SW 1271 (cell line): ENCODE measurements at places on chromosomes 3 and 15.

GRCh38 chr3:24067483-24067882 lies 122.4 kb downstream of the NR1D2 start:
- no peak for DNase-seq

DNA sequence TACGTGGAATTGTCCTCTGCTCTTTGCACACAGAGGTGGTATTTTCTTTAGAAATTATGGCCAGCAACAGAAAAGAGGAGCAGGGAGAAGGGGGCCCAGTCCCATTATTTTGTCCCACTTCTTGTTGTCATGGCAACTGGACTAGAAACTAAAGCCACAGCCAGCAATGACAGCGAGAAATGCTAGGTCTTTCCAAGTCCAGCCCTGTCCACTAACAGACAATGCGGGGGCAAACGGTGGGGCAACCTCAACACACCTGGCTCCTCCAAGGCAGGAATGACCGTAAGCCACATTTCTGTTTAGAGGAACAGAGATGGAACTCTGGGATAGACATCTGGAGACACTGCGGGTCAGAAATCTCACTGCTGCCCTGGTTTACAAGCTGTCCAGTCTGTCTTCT lies 107.3 kb downstream of the RFTN1 start:
- no peak for DNase-seq

GRCh38 chr3:110816008-110816407 lies 255.6 kb upstream of the NECTIN3 start:
- no peak for DNase-seq

GRCh38 chr3:112170046-112170445 lies 37.0 kb upstream of the GCSAM start:
- no peak for DNase-seq

DNA sequence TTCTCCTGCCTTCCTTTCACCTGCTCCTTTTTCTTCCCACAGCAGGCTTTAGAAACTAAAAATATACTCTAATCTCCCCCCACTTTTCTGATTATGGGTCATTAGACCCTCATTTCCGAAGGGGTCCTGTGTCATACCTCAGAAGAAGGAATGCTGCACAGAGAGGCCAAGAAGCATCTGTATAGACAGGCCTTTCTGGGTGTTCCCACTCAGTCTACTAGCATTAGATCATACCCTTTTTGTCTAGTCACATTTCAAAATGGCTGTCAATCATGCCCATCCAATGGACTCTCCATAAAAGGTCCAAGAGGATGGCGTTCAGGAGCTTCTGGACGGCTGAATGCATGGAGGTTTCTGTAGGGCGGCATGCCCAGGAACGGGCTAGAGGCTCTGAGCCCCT lies 192.2 kb downstream of the SUCLG2 start:
- DNase-seq: no peak

GRCh38 chr15:64599226-64599625 lies 138.8 kb downstream of the ZNF609 start:
- no peak for DNase-seq

DNA sequence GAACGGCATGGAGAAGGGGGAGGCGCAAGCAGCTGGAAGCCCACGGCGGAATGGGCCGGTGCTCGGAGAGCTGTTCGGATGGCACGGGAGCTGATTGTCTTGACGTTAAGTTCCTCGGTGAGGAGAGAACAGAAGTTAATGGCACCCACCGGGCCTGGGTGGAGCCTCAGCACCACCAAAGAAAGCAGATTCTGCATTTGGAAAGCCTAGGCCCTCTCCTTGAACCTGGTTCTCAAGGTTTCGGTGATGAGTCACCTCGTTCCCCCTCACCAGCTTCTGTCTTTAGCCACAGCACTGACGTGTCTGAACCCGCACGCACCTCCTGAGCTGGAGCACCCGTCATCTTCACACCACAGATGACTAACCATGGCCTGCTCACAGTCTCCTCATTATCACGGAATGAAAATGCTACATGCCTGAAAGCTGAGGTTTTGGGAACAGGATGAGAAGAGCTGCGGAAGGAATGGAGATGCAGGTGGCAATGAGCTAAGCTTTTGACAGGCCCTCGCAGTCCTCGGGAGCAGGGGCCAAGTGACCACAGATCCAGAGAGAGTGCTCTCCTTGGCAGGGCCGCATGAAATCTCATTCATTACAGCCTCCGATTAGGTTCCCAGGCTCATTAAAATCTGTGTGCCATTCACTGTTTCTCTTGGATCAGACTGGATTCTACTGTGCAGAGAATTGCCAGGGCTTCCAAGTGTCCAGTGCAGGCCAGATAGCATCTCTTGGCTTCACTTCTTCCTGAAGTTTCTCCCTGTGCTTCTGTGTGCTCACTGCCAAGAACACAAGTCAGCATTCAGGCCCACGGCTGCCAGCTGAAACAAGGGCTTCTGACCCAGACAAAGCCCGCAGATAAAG lies 96.3 kb upstream of the DLG1 start:
- DNase-seq: no peak

GRCh38 chr15:40037721-40038120 lies 1.3 kb downstream of the SRP14 start:
- DNase-seq: no peak

DNA sequence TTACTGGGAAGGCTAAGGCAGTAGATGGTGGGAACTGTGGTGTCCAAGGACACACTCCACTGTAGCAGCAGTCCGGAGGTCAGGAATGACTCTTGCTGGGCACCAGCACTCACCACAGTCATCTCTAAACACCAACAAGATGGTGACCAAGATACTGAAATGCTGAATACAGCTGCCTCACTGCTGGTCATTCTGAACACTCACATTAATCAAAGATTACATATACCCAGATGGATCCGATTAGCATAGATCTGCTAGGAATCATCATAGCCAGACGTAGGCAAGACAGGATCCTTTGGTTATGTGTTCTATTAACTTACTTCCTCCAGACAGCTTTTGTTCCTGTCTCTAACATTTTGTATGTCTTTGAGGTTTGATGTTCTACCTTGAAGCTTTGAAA lies 134.9 kb upstream of the BFSP2 start:
- DNase-seq: no peak

DNA sequence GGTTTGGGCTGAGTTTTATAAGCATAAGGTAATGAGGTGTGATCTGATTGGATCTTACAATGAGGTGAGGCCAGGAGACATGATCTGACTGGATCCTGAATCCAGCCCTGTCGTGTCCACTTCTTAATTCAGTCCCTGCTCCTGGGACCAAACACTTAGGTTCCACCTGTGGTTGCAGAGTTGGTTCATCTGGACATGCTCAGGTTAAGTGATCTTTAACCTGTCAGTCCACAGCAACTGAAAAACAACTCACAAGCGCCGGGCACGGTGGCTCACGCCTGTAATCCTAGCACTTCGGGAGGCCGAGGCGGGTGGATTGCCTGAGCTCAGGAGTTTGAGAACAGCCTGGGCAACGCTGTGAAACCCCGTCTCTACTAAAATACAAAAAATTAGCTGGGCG lies 679.3 kb upstream of the ALCAM start:
- no peak for DNase-seq

DNA sequence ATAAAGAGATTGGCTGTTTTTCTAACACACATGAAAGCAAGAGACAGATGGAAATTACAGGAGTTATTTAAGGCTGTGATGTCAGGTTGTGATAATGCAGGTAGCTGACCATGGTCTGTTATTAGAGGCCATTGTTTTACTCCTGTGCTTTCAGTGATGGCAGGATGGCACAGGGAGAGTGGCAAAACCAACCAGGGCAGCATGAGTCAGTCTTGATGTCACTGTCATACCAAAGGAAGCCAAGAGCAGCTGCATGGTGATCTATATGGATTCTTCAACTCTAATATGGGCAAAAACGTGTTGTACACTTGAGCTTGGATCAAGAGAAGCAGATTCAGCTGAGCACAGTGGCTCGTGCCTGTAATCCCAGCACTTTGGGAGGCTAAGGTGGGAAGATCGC lies 91.8 kb upstream of the LMOD3 start:
- no peak for DNase-seq

- no peak for DNase-seq
Observed at GRCh38 chr3:88291486-88291885, 141.7 kb downstream of the C3orf38 start.
